CD4-positive, alpha-beta T cell (primary cell): ENCODE measurements at places on chromosomes 13 and 19. TPM values are rescaled to one million over a fixed set of nuclear protein-coding genes. Genes with fewer than 3 reads are reported as not detected.

DNA sequence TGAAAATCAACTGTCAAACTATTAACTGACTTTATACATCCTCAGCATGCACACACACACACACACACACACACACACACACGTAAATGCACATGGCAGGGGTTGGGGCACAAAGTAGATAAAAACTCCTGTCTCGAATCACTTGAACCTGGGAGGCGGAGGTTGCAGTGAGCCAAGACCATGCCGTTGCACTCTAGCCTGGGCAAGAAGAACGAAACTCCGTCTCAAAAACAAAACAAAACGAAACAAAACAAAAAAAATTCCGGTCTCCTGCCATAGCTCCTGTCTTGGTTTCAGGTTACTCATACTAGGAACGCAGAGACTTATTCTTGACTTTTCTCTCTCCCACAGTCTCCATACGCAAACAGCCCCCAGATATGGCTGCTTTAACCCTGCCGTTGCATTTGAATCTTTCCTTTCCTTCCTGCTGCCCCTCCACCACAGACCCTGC, 148.9 kb downstream of the SHISA2 start:
- no peak for DNase-seq
- H3K4me1 ChIP-seq, result peaks cover 66% of the 10 kb centered on the region
- H3K27me3 ChIP-seq, result no peaks in the 10 kb centered on the region

DNA sequence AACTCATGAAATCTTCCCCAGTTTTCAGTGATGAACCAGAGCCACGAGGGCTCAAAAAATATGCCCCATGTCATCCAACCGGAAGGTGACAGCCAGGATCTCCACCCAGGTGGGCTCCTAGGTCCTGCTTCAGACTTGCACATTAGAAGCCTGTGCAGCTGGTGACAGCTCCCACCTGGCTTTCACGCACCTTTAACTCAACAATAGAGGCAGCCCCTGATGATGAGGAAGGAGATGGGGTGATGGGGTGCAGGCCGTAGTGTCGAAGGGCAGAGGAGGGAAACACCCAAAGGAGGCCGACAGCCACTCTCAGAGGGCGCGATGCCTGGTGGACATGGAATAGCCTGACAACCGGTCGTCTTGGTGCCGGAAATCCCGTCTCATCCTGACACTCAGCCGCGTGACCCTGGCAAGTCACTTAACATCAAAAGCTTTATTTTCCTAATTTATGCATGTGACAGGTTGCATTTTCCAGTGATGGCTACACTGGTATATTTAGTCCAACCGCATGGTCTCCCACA, 118.0 kb downstream of the SOX1 start:
- no peak overlapping the region for H3K27ac ChIP-seq
- H3K27me3 ChIP-seq, result no peaks in the 10 kb centered on the region
- DNase-seq, result no peak
- H3K4me1 ChIP-seq, result no peaks in the 10 kb centered on the region
- no peaks in the 10 kb centered on the region for H3K36me3 ChIP-seq
- no peak overlapping the region for H3K4me3 ChIP-seq

- no peak overlapping the region for H3K4me3 ChIP-seq
- no peaks in the 10 kb centered on the region for H3K36me3 ChIP-seq
- no peaks in the 10 kb centered on the region for H3K27me3 ChIP-seq
- no peaks in the 10 kb centered on the region for H3K4me1 ChIP-seq
These were observed 102.8 kb downstream of the TEX29 start for GRCh38 chr13:111423168-111423785.

GRCh38 chr19:35114353-35115176, 1.1 kb upstream of the FXYD3 start:
- no peak overlapping the region for H3K4me3 ChIP-seq
- no peaks in the 10 kb centered on the region for H3K36me3 ChIP-seq
- DNase-seq, result peak; percentile 76
- H3K4me1 ChIP-seq, result peaks cover 8% of the 10 kb centered on the region

- H3K27me3 ChIP-seq, result no peaks in the 10 kb centered on the region
- no peak for DNase-seq
- no peaks in the 10 kb centered on the region for H3K36me3 ChIP-seq
These were observed 126.6 kb upstream of the MIR17HG start for GRCh38 chr13:91220872-91221271.

DNA sequence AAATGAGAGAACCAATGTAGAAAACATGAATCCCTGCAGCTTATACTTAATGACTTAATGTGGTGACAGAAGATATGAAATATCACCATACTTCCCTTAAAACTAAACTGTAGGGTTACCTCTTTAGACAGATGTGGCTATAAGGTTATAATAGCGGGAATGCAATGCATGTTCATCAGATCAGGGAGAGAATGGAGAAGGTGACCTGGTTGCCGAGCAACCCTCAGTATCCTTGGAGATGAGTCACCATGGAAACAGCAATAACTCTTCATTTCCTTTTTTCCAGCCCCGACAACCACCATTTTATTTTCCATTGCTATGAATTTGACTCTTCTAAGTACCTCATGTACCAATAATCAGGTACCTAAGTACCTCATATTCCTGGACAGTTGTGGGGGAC, 28.0 kb upstream of the ZNF835 start:
- H3K4me1 ChIP-seq, result no peaks in the 10 kb centered on the region
- H3K27ac ChIP-seq, result no peak overlapping the region
- H3K36me3 ChIP-seq, result no peaks in the 10 kb centered on the region

DNA sequence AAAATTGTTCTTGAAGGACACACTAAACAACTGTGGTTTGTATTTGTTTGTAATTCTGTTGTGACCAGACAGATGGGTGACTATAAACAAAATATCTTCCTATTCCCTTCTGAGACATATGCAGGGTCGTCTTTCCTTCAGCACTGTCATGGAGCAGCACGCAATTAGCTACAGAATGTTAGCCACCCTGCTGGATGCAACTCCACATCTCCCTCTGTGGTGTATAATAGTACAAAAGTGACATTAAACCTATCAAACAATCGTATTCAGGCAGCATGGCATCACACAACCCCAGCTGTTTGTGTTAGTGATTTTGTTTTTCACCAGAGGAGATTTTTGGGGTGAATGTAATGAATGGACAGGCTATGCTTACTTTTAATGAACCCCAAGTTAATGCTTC, 146.2 kb downstream of the GPC6 start:
- no peak for DNase-seq
- no peaks in the 10 kb centered on the region for H3K36me3 ChIP-seq
- H3K4me1 ChIP-seq, result no peaks in the 10 kb centered on the region
- H3K27me3 ChIP-seq, result no peaks in the 10 kb centered on the region

DNA sequence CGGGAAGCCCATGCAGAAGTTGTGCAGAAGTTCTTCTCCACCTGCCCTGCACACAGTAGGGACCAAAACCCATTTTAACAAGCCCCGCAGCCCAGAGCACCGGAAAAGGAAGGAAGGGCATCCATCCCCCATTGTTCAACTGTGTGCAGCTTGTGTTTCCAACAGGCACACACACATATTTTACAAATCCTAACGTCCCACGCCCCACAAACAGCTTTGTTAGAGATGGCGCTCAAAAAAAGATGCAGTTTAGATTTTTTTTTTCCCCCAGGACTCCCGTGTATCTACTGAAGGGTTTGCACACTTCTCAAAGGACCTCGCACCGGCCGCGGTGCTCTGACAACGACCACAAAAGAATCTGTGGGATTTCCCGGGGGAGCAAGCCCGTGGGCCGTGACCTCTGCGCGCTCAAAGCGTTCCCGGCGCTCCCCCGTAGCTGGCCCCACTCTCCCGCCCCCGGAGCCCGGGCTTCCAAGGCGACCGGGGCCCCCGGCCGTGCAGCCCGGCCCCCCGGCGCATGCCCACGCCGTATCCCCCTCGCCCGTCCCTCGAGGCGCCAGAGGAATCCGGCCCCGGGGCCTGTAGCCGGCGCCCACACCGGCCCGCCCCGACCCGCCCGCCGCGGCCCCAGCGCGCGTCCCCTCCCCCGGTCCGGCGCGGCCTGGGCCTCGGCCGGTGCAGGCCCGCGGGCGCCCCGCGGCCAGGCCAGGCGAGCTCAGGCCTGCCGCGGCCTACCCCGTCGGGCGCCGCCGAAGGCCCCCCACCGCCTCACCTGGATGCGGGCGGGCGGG, 523 bp downstream of the ELAVL1 start:
- H3K27me3 ChIP-seq, result no peaks in the 10 kb centered on the region
- DNase-seq, result peak; percentile 72
- peaks cover 47% of the 10 kb centered on the region for H3K4me1 ChIP-seq
- H3K36me3 ChIP-seq, result peaks cover 4% of the 10 kb centered on the region

- peaks cover 24% of the 10 kb centered on the region for H3K4me1 ChIP-seq
- no peaks in the 10 kb centered on the region for H3K36me3 ChIP-seq
- H3K27ac ChIP-seq, result no peak overlapping the region
- H3K4me3 ChIP-seq, result no peak overlapping the region
- H3K27me3 ChIP-seq, result no peaks in the 10 kb centered on the region
These were observed 3.0 kb upstream of the ZNF628 start for GRCh38 chr19:55473225-55474012.

DNA sequence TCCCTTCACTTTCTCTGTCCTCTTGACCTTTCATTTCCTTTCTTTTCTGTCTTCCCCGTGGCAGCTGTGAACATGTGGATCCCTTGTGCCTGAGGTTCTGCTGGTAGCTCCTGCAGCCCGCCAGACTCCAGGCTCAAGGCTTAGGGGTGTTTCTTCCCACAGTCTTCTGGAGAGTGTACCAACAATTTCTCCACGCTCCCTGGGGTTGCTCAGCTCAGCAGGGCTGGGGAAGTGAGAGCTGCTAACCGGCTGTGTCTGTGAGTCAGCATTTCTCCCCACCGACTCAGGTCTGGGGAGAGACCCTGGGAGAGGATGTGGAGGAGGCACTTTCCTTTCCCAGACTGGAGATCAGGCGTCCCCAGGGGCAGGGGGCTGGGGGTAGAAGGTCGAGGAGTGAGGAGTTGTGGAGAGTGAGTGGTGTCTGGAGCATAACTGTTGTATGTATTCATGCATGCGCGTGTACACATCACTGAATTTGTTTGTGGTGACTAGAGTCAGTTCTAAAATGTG, 193.6 kb downstream of the KCNRG start:
- no peak for DNase-seq
- H3K27me3 ChIP-seq, result no peaks in the 10 kb centered on the region
- H3K4me1 ChIP-seq, result peaks cover 7% of the 10 kb centered on the region

DNA sequence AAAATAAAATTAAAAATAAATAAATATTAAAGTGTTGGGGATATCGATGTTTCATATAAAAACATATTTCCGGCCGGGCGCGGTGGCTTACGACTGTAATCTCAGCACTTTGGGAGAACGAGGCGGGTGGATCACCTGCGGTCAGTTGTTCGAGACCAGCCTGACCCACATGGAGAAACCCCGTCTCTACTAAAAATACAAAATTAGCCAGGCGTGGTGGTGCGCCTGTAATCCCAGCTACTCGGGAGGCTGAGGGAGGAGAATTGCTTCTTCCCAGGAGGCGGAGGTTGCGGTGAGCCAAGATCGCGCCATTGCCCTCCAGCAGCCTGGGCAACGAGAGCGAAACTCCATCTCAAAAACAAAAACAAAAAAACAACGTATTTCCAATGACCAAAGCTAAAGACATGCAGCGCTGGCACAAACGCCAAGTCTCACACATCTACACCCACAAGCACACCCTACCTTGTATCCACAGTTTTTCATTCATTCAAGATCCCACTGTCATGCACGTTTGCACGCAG, 907 bp downstream of the ZNF569 start:
- peak overlapping the region; percentile 83 for H3K27ac ChIP-seq
- no peaks in the 10 kb centered on the region for H3K27me3 ChIP-seq
- peak overlapping the region; percentile 82 for H3K4me3 ChIP-seq
- H3K36me3 ChIP-seq, result peaks cover 32% of the 10 kb centered on the region
- H3K4me1 ChIP-seq, result peaks cover 32% of the 10 kb centered on the region

NLRP12 gene
- not detected for total RNA-seq

RETN gene
- not detected for total RNA-seq
